ENCODE measurements at places on chromosomes 2 and 18.

GRCh38 chr2:84817239-84817655 is 63.6 kb downstream of the TRABD2A start:
- DNase-seq, result no peak

GRCh38 chr18:55897091-55897689 is 309.2 kb upstream of the TCF4 start:
- no peak for DNase-seq

DNA sequence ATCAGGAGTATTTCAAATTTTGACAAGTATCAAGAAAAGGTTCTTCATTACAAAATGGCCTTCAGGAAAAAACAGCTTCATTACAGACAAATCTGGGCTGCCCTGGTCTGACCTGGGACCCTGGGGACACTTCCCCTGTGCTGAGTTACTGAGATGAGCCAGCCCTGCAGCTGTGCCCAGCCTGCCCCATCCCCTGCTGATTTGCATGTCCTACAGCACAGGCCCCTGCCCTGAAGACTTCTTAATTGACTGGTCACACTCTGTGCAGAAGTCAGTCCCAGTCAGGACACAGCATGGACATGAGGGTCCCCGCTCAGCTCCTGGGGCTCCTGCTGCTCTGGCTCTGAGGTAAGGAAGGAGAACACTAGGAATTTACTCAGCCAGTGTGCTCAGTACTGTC is 235.1 kb downstream of the ANKRD36B start:
- no peak for DNase-seq

DNA sequence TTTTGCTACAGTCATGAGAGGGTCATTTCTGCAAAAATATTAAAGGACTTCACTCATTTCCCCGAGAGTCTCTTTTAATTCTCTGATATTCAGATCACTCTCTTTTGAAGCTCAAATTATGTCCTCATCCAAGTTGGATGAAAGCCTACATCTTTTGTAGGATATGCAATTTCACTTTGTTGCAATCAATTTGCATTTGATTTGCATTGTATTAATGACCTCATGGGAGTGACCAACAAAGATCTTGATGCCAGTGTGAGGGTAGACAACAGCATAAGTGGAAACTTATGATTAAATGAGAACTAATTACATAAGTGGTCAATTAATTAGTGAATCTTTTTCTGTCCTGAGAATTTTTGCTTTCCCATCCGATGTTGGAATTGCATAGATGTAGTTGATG is 60.3 kb upstream of the UPP2 start:
- no peak for DNase-seq

GRCh38 chr18:28267276-28267675 is 90.3 kb upstream of the CDH2 start:
- no peak for DNase-seq

DNA sequence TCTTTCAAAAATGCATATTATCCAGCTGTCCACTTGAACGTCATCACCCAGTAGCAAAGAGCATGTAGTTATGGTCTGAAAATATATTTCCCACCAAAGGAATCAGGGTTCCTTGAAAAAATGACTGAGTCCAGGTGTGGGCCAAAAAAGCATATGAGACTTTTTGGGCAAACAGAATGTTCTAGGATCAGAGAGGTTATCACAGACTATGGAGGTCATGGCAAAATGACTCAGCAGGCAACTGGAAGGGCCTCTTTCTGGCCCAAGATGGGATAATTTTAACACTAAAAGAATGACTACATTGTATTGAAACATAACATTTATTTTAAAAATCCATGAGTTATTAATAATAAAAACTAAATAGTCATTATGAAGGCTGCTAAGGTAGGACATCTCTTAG is 77.1 kb downstream of the COBLL1 start:
- no peak for DNase-seq

- DNase-seq, result no peak
These were observed 15.3 kb upstream of the PPP4R1 start for GRCh38 chr18:9629709-9630108.

DNA sequence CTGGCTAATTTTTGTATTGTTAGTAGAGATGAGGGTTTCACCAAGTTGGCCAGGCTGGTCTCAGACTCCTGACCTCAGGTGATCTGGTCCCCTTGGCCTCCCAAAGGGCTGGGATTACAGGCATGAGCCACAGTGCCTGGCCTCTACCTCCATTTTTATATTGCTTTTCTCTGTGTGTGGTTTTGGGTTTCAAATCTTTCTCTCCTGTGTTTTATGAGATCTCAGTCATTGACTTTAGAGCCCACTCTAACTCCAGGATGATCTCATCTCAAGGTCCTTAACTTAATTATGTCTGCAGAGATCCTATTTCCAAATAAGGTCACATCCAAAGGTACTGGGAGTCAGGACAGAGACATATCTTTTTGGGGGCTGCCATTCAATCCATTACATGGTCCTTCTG is 24.7 kb downstream of the ARL4C start:
- no peak for DNase-seq

GRCh38 chr2:181138816-181139215 is 158.4 kb downstream of the UBE2E3 start:
- DNase-seq, result no peak

DNA sequence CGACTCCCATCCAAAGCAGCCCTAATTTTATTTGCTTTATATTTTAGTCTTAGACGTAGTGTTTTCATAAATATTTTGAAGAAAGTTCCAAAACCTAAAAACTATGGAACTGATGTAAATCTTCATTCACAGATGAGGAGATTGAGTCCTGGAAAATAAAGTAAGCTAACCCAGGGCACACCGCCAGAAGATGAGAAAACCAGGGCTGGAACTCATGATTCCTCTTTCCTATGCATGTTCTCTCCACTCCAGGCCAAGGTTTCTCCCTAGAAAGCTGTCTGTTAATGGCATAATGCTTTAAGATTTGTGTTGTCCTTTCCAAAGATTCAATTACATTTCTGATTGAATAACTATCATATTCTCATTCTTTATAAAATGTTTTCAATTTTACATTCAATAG is 78.4 kb upstream of the ZC3H15 start:
- no peak for DNase-seq

DNA sequence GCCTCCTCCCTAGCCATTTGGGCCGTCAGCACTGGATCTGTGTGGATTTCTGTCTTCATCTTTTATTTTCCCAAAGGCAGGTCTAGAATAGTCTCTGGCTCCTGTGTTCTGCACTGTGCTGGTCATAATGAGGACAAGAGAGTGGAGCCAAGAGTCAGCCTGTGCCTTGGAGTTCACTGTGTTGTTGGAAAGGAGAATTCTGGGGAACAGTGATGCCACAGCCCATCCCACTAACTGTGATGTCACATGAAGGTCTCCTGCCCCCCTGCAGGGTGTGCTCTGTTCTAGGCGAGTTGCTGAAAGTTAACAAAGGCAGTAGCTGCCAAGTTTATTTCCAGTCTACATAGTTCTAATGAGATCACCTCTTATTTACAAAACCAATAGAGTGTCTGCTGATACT is 248.5 kb downstream of the TPGS2 start:
- DNase-seq, result no peak

Data from NCI-H1105 treated with DMSO at 0.1 percent for 48 hours (cell line).